ENCODE measurements at places on chromosomes 11 and 22.

GRCh38 chr11:66823700-66824099, 19.5 kb upstream of the RCE1 start:
- no peak for DNase-seq

DNA sequence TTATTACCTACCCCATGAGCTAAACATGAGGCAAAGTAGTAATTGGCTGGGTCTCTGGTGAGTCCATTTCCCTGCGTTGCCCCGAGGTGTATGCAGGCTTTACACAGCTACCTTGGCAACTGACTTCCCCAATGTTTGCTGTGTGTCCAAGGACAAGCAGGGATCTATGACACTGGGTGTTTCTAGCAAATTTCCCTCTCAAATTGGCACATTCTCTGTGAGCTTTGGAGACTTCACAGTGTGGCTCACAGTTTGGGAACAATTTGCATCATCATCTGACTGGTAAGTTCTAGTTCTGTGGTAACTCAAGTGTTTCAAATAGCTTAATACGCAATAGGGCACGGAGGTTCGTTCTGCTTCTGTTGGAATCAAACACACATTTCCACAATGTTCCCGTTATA, 12.5 kb downstream of the NNMT start:
- DNase-seq: no peak

- DNase-seq: peak; percentile 23
Observed at GRCh38 chr22:45318558-45319323, 9.0 kb downstream of the FAM118A start.

GRCh38 chr11:76885390-76886097, 24.8 kb downstream of the ACER3 start:
- DNase-seq: no peak

GRCh38 chr22:19991645-19992451, 24.8 kb downstream of the ARVCF start:
- DNase-seq: no peak

GRCh38 chr11:77436506-77436905, 37.4 kb downstream of the PAK1 start:
- DNase-seq: no peak

- DNase-seq: no peak
Observed at GRCh38 chr11:128603003-128603696, 15.8 kb upstream of the ETS1 start.

- DNase-seq: peak; percentile 63
Observed at GRCh38 chr11:47161134-47161854, 15.4 kb downstream of the ARFGAP2 start.

GRCh38 chr22:43298062-43298801, 44.9 kb downstream of the SCUBE1 start:
- no peak for DNase-seq

GRCh38 chr22:24681236-24681635, 78.2 kb downstream of the GGT1 start:
- no peak for DNase-seq

- no peak for DNase-seq
Observed at GRCh38 chr11:64632237-64632636, 41.2 kb downstream of the SLC22A12 start.

- no peak for DNase-seq
Observed at GRCh38 chr11:121132211-121132976, 31.4 kb downstream of the TECTA start.

GRCh38 chr11:47394050-47394321, 14.4 kb upstream of the SLC39A13 start:
- DNase-seq: no peak

- DNase-seq: peak; percentile 94
Observed at GRCh38 chr11:73376160-73376802, at the start of gene RELT. Gene RELT, plus strand, starts transcription at chr11:73376399. Its CDS starts 12,738 bp downstream, at chr11:73389137.

DNA sequence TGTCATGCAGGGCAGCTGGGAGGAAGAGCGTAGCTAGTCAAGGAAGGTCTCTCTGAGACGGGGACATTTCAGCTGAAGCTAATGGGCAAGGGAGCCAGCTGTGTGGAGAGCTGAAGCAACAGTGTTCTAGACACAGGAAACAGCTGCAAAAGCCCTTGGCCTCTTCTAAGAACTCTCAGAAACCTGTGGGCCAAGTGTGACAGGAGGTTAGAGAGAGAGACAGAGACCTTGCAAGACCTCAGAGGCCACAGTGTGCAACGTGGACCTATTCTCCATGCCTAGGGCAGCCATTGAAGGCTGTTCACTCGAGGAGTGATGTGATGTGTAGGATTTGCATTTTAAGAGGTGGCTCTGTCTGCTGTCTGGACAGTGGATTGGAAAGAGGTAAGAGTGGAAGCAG, 48.7 kb upstream of the TNRC6B start:
- DNase-seq: no peak

DNA sequence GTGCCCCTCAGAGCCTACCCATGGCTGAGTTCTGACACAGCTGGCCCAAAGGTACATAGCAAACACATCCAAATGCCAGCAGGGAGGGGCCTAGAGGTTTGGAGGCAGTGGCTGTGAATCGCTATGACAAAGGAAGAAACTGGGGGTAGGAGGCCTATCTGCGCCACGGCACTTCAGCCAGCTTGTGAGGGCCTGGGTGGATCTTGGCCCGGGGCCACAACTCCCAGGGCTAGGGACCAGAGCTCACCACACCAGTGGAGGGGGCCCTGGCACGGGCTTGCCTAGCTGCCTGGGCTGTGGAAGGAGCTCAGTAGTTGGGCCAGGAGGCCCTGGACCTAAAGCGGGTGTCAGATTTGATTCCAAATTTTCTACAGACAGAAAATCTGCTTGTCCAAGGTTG, 9.4 kb upstream of the NAP1L4 start:
- DNase-seq: no peak

GRCh38 chr11:80182901-80183300, 742.1 kb upstream of the TENM4 start:
- DNase-seq: no peak

- no peak for DNase-seq
Observed at GRCh38 chr22:27388090-27388600, 413.4 kb downstream of the MN1 start.

GRCh38 chr22:50016988-50017700, 4.6 kb upstream of the IL17REL start:
- DNase-seq: peak; percentile 70

DNA sequence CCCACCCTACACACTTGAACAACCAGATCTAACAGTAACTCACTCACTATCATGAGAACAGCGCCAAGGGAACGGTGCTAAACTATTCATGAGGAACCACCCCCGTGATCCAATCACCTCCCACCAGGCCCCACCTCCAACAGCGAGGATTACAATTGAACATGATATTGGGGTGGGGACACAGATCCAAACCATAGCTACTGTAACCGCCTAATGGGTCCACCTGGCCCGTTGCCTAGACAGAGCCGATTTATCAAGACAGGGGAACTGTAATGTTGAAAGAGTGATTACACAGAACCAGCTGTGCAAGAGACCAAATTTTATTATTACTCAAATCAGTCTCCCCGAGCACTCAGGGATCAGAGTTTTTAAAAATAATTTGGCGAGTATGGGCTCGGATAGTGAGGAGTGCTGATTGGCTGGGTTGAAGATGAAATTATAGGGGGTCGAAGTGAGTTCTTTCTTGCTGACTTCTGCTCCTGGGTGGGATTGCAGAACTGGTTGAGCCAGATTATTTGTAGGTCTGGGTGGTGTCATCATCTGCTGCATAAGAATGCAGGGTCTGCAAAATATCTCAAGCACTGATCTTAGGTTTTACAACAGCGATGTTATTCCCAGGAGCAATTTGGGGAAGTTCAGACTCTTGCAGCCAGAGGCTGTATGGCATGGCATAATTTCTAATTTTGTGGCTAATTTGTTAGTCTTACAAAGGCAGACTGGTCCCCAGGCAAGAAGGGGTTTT, 17.9 kb upstream of the ZC3H12C start:
- no peak for DNase-seq

GRCh38 chr11:108370990-108371389, 96.3 kb downstream of the C11orf65 start:
- DNase-seq: no peak

GRCh38 chr11:67271541-67272284, 5.4 kb downstream of the GRK2 start:
- DNase-seq: peak; percentile 38

- DNase-seq: peak; percentile 9
Observed at GRCh38 chr22:47165338-47166032, 403.0 kb downstream of the TBC1D22A start.

GRCh38 chr11:74019860-74020259, 11.0 kb upstream of the UCP3 start:
- DNase-seq: peak; percentile 36

GRCh38 chr22:23752090-23752691, 1.3 kb upstream of the ZNF70 start:
- DNase-seq: no peak

- DNase-seq: no peak
Observed at GRCh38 chr11:76665172-76665571, 5.4 kb downstream of the LRRC32 start.

DNA sequence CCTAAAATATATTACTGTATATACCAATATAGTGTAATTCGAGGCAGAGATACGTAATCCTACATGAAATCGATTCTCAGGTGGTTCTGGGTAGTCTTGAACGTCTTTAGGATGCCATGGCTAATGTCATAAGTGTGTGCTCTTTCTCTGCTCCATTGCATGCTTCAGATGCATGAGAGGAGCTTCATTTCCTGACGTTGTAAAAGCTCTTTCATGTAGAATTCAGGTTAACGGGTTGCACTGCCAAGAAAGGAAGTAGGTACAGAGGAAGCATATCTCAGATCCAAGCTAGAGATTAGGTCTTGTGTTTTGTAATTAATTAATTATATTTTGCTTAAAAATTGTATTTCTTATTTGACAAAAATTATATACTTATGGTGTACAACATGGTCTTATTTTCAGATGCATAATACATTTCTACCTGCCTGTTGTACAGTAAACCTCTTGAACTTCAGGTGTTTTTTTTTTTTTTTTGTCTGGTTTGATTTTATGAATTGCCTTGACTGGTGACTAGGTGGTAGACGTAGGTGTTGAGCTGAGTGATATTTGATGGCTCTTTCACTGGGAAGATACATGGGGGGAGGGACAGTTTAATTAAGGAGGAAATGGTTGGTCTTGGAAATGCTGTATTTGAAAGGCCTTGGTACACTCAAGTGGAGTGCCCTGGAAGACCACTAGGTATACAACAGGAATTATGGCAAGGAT, 9.3 kb downstream of the NUP50 start:
- no peak for DNase-seq

- no peak for DNase-seq
Observed at GRCh38 chr22:38729946-38730345, 24.2 kb downstream of the GTPBP1 start.

DNA sequence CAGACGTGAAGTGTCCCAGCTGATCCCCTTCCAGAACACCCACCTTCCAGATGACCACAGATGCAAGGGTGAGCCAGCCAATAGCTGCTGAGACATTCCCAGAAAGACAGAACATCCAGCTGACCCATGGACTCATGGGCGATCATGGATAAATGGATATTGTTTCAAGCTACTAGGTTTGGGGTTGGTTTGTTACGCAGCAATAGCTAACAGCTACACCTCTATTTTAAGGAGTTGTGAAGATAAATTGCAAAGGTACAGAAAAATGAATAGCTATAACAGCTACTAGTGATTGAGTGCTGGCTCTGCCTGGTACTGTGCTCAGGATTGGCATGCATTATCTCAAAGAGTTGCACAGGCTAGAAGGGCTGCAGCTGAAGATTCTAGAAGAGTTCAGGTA, 122.5 kb downstream of the MIAT start:
- DNase-seq: no peak

GRCh38 chr11:19952116-19952605, 208.1 kb downstream of the DBX1 start:
- DNase-seq: no peak

GRCh38 chr11:15893080-15893492, 463.3 kb downstream of the SOX6 start:
- DNase-seq: no peak

- no peak for DNase-seq
Observed at GRCh38 chr11:111500481-111500880, 11.7 kb downstream of the BTG4 start.

Measured in activated naive CD4-positive, alpha-beta T cell treated with anti-CD3 and anti-CD28 coated beads, Interleukin-2, amount 50 U/mL, for 16 hours (primary cell).